ENCODE measurements at places on chromosomes 5 and 9.
A peak's percentile ranks its signal among the peaks of the same experiment; 100 is the strongest.

GRCh38 chr5:76819851-76820525, 1.2 kb downstream of the F2RL1 start:
- no peak for DNase-seq

DNA sequence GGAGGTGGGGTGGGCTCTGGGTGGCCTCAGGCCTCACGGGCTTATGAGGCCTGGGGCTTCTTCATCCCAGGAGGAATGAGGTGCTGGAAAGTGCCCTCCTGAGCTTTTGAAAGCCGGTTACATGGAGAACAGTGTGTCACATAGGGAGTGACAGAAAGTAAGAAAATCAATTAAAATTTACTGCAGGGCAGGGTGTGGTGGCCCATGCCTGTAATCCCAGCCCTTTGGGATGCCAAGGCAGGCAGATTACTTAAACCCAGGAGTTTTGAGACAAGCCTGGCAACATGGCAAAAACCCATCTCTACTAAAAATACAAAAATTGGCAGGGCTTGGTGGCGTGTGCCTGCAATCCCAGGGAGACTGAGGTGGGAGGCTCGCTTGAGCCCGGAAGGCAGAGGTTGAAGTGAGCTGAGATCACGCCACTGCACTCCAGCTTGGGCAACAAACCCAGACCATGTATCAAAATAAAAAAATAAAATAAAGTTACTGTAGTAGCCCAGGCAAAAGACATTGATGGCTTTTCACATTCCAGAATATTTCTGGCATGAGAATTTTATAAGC, 125.8 kb upstream of the DAPK1 start:
- no peak for DNase-seq

- DNase-seq: no peak
Observed at GRCh38 chr5:6185574-6185973, 192.8 kb downstream of the MED10 start.

DNA sequence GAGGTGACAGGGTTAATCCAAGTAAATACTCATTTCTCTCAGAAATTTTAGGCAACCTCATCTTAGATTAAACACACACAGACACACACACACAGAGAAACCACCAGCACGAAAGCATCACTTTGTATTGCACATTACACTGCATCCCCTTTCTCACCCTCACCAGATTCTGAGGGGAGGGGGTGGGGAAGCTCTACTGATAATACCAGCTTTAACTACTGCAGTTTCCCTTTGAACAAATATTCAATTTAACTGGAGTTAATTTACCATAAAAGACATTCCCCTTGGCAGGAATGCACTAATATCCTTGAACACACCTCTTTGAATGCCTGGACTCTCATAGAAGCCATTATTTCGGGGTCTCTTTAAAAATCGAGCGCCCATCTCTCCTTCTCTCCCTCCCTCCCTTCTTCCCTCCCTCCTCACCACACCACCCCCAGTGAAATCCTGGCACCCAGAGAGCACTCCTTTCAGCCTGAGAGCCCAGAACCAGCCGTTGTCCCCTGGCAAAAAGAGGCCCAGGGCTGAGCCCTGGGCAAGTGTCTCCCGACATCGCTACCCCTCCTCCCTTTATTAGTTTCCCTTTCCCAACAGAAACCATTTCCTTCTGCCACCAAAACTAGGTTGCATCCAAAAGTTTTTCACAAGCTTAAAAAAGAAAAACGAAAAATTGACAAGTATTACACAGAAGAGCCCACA, 2.8 kb upstream of the NFIB start:
- DNase-seq: no peak

GRCh38 chr5:144203750-144204596, 33.3 kb downstream of the KCTD16 start:
- no peak for DNase-seq

GRCh38 chr5:136212252-136212721, 19.3 kb upstream of the SMIM32 start:
- DNase-seq: peak; percentile 32

- no peak for DNase-seq
Observed at GRCh38 chr9:86096386-86096785, 3.0 kb downstream of the GOLM1 start.

GRCh38 chr9:7130266-7130820, 372.6 kb downstream of the KDM4C start:
- no peak for DNase-seq

DNA sequence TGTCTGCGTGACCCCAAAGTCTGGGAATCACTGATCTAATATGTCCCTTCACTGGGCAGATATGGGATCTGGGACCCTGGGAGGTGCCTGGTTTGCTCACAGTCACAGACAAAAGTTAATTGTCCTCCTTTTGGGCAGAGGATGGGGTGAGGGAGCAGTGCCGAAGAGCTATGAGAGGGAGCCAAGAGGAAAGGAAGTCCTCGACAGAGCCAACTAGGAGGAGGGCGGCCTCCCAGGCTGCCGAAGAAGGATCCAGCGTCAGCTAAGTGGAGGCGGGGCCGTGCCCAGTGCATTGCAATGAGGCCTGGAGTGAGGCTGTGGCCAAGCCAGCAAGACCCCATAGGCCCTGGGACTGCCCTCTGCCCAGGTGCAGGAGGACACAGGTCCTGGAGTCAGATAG, 11.4 kb downstream of the AIF1L start:
- DNase-seq: no peak

DNA sequence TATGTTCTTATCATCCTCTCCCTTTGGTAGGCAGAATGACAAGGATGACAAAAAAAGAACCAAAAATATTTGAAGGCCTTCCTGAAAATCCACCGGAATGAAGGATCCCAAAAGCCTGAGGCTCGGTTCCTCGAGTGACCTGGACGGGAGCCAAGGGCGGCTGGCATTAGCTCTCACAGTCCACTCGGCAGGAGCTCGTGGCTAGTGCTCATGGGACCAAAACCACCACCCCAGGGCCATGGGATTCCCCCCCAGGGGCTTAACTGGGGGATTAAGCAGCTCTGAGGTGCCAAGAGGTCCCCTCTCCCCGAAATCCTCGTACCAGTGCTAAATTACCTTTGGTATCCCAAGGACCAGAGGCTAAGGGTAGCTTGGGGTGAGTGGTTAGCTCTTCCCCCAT, 586 bp upstream of the PDZD2 start:
- DNase-seq: no peak

GRCh38 chr5:58019614-58020013, 440.3 kb downstream of the PLK2 start:
- no peak for DNase-seq

DNA sequence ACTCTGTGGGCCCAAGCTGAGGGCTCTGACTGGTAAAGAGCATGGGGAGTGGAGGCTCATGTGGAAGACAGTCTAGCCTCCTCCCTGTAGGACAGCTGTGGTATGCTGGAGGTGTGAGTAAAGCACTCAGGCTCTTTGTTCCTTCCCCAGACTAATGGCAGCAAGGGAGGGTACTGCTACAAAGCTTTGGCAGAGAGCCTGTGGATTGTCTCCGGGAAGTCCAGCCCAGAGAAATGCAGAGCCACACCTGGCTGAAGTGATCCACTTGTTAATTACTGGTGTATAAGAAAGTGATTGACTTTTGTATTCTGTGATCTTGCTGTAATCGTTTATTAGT, 161.7 kb downstream of the OXCT1 start:
- no peak for DNase-seq

DNA sequence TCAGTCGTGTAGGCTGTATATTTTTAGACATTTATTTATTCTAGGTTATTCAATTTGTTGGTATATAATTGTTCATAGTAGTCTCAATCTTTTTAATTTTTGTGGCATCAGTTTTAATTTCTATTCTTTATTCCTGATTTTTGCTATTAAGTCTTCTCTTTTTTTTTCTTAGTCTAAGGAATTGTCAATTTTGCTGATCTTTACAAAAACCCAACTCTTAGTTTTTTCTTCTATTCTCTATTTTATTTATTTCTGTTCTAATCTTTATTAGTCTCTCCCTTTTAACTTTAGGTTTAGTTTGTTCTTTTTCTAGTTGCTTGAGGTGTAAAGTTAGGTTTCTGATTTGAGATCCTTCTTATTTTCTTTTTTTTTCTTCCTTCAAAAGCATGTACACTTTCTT, 152.5 kb downstream of the FANCC start:
- DNase-seq: no peak

GRCh38 chr9:6405371-6405770, 7.6 kb upstream of the UHRF2 start:
- DNase-seq: no peak

- no peak for DNase-seq
Observed at GRCh38 chr9:99998266-99998665, 91.8 kb downstream of the STX17 start.

DNA sequence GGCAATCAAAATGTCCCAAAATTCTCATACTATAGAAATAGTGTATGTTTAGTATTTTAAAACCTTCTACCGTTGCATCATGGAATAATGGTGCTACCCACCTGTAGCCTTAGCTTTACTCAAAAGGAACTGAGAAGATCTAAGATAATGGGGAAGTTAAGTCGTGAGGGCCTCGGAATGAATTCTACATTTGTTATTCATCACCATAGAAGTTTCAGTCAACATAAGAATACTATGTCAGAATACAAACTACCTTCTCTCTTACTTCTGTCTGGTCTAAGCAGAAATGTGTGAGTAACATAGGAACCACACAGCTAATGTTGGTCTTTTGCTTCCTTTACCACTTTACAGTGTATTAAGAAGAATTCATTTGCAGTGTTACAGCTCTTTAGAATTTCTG, 43.2 kb downstream of the RFK start:
- DNase-seq: no peak

DNA sequence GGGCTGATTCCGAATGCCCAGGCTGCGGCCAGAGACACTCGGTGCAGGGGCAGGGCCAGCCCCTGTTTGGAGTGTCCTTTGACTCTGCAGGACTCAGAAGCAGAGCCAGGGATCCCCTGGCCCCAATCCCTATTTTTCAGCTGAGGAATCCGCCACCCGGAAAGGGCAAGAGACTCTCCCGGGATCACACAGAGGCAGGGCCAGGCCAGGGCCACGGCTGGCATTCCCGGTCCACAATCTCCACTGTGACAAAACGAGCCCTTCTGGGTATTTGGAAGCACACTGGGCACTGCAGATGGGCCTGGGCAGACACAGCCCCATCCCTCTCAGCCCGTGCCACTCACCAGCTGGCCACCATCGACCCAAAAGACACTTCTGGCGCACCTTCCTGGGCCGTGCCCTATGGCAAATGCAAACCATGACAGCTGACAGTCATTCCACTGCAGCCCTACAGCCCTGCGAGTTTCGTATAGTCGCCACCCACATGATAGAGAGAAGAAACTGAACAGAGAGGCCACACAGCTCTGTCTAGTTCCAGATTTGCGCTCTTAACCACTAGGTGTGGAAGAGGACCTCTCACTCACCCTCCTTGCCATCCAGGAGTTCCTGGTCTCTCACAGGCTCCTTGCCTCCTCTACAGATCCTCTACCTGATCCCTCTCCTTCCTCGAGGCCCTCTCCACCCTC, 13.3 kb downstream of the NR5A1 start:
- no peak for DNase-seq

DNA sequence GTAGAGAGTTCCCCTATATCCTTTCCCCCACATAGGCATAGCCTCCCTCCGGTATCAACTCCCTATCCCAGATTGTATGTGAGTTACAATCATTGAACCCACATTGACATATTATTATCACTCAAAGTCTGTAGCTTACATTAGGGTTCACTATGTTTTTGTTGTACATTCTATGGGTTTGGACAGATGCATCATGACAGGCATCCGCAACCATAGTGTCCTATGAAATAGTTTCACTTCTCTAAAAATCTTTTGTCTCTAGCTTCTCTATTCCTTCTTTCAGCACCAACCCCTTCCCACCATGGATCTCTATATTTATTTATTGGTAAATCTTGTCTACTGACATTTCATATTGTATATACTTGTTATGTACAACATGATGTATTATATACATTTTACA, 31.6 kb downstream of the TAF11L14 start:
- DNase-seq: no peak

DNA sequence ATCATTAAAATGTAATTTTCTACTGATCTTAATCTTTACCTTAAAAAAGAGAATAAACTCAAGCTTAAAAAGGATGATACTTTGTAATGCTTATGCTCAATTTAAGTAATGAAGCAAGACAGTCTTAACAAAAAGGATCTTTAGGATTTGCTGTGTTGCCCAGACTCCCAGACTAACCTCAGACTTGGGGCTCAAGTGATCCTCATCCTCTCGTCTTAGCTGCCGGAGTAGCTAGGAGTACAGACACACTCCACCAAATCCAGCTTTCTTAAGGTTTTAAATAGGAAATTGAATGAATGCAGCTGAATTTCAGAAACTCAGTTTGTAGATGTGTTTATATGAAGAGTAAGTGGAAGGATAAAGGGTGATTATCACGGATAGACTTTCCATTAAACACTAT, 400.5 kb upstream of the DAB2 start:
- no peak for DNase-seq

DNA sequence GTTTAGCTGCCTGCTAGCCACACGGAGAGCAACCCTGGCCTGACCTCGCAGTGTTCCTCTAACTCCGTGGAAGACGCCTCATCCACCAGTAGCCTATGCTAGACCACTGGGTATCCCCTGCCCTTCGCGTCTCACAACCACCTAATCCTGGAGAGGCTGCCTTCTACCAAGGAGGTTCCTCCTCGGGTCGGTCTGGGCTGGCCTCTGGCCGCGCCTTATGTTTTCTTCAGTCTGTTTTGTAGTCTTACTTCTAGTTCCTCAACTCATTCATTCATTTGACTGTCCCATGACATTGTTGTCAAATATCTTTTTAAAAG, 1.6 kb upstream of the TPM2 start:
- DNase-seq: no peak

DNA sequence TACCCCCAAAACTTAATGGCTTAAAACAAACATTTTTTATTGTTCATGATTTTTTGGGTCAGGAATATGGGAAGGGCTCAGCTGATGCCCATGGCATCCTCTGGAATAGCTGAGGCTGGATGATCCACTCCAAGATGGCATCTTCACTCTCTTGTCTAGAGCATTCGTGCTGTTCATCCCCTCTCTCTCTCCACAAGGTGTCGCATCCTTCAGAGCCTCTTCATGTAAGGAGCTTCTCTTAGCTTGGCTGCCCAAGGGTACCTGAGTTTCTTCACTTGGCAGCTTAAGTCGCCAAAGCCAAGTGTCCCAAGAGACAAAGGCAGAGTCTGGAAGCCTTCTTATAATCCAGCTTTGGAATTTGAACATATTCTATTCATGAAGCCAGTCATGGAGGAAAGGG, 294.7 kb downstream of the CHSY3 start:
- DNase-seq: no peak

GRCh38 chr9:7284517-7284916, 515.1 kb downstream of the DMAC1 start:
- no peak for DNase-seq

GRCh38 chr9:13847270-13847669, 466.7 kb downstream of the NFIB start:
- no peak for DNase-seq

- no peak for DNase-seq
Observed at GRCh38 chr9:33943389-33943788, 105.3 kb downstream of the UBAP2 start.

All from stimulated activated CD4-positive, alpha-beta T cell treated with anti-CD3 and anti-CD28 coated beads, TNF-alpha, amount 100 ng/mL, for 48 hours (primary cell).